ENCODE measurements at places on chromosomes 4 and X.

DNA sequence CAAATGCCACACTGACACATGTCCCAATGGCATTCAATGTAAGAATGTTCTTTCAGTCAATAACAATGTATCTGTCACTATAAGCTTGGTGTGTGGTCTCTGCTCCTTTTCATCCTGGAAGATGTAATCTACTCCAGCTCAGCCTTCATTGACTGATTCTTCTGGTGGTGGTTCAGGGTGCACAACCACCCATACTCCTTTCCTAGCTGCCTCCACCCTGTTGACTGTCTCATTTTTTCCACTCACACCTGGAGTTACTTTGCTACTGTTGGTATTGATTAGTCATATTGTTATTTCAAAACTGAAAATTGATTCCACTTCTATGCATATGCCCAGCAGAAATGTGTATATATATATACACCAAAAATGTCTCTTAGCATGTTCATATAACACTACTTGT lies 140.5 kb downstream of the ASB9 start:
- DNase-seq = no peak

DNA sequence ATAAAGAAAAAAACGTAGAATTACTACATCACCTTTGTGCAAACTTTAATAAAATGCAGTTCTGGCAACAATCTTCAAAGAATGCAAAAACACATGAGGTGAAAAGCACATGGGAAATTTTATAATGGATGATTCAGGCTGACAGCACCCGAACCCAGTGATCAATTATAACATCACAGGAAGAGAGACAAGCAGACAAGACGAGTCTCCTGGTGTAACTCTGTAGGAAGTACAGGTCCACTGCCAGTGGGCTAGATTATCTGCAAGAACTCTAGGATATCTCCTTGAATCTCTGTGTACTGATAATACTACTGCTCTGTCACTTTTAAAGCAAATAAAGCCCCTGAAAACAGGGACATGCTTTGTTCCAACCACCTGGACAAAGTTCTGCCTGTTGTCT lies 58.9 kb upstream of the NXF3 start:
- DNase-seq = no peak

GRCh38 chr4:178599521-178599920 lies 1157.3 kb upstream of the AGA start:
- DNase-seq = no peak

- DNase-seq = no peak
Observed at GRCh38 chrX:84336646-84337045, 148.6 kb upstream of the RPS6KA6 start.

DNA sequence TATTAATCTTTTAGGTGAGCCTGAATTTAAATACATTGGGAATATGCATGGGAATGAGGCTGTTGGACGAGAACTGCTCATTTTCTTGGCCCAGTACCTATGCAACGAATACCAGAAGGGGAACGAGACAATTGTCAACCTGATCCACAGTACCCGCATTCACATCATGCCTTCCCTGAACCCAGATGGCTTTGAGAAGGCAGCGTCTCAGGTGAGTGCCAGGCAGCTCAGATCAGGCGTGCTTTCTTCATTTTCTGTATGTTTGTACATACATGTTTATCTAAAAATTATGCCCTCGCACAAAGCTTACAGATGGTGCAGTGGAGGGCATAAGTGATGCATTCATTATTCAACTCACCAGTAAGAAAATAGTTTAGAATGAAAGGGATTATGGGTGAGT lies 85.6 kb downstream of the CPE start:
- no peak for DNase-seq

- no peak for DNase-seq
Observed at GRCh38 chrX:37420185-37420584, 71.0 kb downstream of the PRRG1 start.

GRCh38 chr4:110501826-110502225 lies 25.9 kb downstream of the ENPEP start:
- DNase-seq = no peak

DNA sequence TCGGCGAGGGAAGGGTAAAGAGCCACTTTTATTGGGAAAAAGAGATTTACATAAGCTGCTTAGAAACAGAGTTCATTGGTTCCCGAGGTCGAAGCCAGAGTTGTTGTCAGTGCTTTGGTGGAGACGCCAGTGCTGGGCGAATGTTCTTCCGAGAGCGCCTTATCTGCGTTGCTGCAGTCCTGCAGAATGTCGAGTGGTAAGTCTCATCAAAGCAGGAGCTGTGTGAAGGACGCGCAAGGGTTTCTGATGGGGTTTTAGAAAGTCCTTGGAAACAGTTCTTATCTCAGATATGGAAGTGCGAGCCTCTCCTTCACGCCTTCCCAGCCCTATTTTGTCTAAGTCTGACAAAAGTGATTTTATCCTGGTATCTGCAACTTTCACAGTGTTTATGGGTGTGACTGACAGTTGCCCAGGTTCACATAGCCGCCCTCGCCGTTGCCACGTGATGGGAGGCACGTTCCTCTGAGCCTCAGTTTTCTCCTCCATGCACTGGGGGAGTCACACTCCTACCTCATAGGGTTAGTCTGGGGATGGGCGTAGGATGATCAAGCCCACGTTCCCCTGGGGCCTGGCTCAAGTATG lies 47.3 kb upstream of the NSG1 start:
- DNase-seq = no peak

DNA sequence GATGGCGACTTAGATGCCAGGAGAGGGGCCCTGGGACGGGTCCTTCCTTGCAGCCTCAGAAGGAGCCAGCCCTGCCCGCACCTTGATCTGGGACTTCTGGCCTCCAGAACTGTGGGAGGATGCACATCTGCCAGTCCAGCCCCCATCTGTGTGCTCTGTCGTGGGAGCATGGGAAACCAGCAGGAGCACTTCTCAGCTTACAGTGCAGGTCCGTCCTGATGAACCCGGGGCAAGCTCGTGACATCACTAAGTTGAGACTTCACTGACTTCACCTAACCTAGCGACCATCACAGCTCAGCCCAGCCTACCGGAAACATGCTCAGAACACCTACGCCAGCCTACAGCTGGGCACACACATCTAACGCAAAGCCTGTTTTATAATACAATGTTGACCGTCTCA lies 38.1 kb downstream of the ABLIM2 start:
- no peak for DNase-seq

- DNase-seq = no peak
Observed at GRCh38 chrX:129139837-129140598, 383.3 kb downstream of the SMARCA1 start.

DNA sequence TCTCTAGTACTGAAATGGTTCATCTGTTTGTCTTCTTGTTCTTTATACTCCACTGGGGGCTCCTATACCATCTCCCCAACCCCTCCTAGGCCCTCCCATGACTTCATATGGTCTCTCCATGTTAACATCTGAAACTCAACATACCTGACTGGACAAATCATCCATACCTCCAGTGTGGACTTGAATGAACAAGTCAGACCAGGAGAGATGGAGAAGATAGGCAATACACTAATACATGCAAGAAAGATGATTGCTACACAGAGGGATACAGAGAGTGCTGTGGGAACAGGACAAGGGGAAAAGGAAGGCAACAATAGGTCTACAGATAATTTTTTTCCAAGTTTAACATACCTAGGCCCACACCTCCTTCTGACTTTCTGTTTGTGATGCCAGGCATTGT lies 175.1 kb downstream of the FHIP1A start:
- no peak for DNase-seq

GRCh38 chr4:88219099-88219498 lies 60.7 kb upstream of the ABCG2 start:
- no peak for DNase-seq

DNA sequence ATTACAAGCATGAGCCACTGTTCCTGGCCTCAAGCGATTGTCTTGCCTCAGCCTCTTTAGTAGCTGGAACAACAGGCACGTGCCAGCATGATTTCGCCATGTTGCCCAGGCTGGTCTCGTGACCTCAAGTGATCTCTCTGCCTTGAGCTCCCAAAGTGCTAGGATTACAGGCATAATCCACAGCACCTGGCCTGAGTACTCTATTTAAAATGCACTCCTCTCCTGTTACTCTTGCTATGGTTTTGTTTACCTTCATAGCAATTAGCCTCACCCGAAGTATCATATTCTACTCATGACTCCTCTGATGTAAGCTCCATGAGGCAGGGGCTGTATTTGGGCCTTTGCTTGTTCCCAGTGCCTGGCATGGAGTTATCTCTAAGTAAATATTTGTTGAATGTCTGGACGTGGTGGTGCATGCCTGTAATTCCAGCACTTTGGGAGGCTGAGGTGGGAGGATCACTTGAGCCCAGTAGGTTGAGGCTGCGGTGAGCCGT lies 92.5 kb upstream of the SLC34A2 start:
- no peak for DNase-seq

GRCh38 chrX:15501506-15501905 lies 899 bp downstream of the BMX start:
- no peak for DNase-seq

DNA sequence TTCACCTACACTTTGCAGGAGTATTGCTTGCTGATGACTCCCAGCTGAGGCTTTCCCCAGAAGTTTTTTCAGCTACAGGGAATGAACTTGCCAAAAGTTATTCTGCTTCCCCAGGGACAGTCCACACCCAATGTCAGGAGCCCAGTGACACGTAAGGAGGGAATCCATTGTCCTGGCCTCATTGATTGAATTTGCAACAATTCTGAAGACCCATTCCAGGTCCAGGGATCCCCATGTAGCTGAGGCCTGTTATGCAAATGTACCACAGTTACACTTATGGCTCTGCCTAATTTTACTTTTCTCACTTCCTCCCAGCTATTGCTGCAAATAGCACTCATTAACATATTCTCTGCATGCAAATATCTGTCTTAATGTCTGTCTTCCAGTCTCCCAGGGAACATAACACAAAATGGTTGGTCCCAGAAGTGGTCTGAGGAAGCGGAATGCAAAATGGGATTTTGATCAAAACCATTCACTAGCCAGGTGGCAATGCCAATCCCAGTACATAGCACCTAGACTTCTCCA lies 113.7 kb upstream of the ACTRT1 start:
- DNase-seq = no peak
